Chondrocyte (in vitro differentiated cells): ENCODE measurements at places on chromosomes 5 and 9. TPM values are rescaled to one million over a fixed set of nuclear protein-coding genes. Genes with fewer than 3 reads are reported as not detected.

HRH2 gene
- total RNA-seq, result 0.27 to 0.38 TPM (median 0.30 TPM) in 3 replicates

DNA sequence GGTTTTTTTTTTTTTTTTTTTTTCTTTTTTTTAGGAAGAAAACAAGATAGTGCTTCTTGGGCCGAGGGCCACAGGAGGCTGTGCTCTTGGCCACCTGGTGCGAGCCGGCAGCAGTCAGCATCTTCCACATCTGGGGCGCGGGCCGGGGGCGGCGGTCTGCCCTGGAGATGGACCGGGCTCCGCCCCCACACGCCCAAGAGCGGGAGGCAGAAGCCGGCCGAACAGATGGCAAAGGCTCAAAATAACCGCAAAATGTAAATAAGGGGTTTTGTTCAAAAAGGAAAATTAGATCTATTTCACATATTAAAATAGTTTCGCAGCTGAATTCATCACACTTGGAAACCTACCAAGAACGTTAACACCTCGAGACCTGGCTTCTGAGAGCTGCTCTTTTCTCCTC lies 51.5 kb upstream of the UBAC1 start:
- H3K4me3 ChIP-seq, result no peak overlapping the region
- H3K4me1 ChIP-seq, result peaks cover 20% of the 10 kb centered on the region
- peak; percentile 65 for DNase-seq
- peaks cover 1% of the 10 kb centered on the region for H3K36me3 ChIP-seq

TRAF2 gene
- 9.6 to 12.4 TPM (median 10.4 TPM) in 3 replicates for total RNA-seq

DNA sequence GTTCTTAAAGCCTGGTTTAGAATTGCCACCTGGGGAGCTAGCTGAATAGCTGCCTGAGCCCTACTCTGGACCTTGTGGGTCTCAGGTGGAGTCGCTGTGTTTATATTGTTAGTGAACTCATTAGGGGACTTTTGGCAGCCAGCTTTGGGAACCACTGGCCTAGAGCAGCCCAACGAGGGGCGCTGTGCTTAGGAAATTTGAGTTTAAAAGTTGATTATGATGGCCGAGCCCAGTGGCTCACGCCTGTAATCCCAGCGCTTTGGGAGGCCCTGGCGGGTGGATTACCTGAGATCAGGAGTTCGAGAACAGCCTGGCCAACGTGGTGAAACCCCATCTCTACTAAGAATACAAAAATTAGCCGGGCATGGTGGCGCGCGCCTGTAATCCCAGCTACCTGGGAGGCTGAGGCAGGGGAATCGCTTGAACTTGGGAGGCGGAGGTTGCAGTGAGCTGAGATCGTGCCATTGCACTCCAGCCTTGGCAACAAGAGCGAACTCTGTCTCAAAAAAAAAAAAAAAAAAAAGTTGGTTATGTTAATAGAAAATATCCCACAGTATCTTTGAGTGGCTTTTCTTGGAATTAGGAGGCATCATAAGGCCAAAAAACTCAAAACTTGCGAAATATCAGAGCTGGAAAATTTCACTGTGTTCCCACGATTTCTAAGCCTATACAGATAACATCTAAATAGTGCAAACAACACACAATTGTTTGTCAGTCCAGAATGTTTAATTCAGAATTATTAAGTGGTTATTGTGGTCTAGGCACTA lies 809 bp downstream of the MCCC2 start:
- H3K4me1 ChIP-seq, result peaks cover 27% of the 10 kb centered on the region
- peak overlapping the region; percentile 98 for H3K27ac ChIP-seq
- no peaks in the 10 kb centered on the region for H3K36me3 ChIP-seq
- no peaks in the 10 kb centered on the region for H3K27me3 ChIP-seq
- no peak for DNase-seq
- H3K4me3 ChIP-seq, result peak overlapping the region; percentile 83

DNA sequence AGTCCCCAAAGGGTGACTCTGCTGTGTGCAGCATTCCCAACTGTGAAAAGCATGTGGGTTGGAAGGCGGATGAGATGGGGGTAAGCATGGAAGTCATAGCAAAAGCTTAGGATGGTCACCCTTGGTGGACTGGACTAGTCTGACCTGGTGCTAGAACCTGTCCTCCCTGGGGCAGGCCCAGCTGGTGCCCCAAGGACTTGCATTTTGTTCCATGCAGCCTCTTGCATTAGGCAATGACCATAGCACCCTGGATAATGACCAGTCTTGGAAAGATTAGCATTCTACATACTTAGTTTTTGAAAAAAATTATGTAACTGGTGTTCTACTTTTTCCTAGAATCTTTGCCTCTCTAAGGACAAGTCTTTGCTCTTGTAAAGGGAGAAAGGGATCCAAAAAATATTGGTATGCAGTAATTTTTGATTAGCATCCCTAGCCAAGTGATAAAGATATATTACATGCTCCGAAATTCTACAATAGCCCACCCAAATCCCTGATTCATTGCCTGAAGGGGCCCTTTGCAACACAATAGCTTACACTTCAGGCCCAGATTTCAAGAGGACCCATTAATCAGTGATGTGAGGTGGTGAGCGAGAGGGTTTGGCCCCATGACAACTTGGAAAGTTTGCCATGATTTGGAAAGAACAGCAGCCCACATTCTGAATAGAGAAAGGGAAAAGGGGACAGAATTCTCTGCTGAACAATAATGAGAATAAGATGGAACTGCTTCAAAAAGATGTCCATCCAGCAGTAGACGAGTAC lies 93.3 kb upstream of the CD180 start:
- no peaks in the 10 kb centered on the region for H3K36me3 ChIP-seq
- peaks cover 49% of the 10 kb centered on the region for H3K4me1 ChIP-seq
- no peak overlapping the region for H3K4me3 ChIP-seq
- H3K27ac ChIP-seq, result peak overlapping the region; percentile 18

DNA sequence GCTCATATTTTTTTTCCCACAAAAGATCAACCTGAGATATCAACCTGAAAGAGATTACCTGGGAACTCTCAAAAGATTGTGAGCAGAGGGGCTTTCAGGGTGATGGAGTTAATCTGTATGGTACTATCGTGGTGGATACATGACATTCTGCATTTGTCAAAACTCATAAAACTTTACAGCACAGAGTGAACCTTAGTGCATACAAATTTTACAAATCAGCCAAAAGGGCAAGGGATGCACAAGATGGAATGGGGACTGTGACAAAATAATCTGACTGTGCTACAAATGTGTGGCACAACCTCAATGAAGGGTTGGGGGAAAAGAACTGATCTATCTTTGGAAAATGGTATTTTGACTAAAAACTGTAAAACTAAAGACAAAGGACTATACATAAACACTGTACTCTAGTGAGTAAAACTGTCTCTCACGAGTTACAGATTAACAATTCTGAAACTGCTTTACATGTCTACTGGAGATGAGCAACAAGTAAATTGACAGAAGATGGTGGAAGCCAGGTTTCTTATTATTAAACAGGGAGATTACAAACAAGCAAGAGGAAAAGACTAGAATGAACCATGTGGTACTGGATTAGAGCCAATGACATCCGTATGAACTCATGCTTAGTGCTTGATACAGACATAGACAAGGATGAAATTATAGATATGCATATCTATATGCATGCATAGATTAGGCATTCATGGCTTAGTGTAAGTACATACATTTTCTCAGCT lies 24.8 kb upstream of the RLN1 start:
- H3K27me3 ChIP-seq, result no peaks in the 10 kb centered on the region
- H3K27ac ChIP-seq, result no peak overlapping the region

- peaks cover 3% of the 10 kb centered on the region for H3K4me1 ChIP-seq
- H3K27me3 ChIP-seq, result no peaks in the 10 kb centered on the region
- no peaks in the 10 kb centered on the region for H3K36me3 ChIP-seq
- no peak overlapping the region for H3K27ac ChIP-seq
These were observed 70.5 kb downstream of the SNX24 start for GRCh38 chr5:122915717-122916461.

ASS1 gene
- total RNA-seq, result 193 to 202 TPM (median 194 TPM) in 3 replicates

GRCh38 chr9:121273064-121273775 lies 5.3 kb downstream of the GSN start:
- H3K27me3 ChIP-seq, result no peaks in the 10 kb centered on the region
- peak overlapping the region; percentile 95 for H3K27ac ChIP-seq
- peaks cover 3% of the 10 kb centered on the region for H3K36me3 ChIP-seq
- H3K4me1 ChIP-seq, result peaks cover 94% of the 10 kb centered on the region

DNA sequence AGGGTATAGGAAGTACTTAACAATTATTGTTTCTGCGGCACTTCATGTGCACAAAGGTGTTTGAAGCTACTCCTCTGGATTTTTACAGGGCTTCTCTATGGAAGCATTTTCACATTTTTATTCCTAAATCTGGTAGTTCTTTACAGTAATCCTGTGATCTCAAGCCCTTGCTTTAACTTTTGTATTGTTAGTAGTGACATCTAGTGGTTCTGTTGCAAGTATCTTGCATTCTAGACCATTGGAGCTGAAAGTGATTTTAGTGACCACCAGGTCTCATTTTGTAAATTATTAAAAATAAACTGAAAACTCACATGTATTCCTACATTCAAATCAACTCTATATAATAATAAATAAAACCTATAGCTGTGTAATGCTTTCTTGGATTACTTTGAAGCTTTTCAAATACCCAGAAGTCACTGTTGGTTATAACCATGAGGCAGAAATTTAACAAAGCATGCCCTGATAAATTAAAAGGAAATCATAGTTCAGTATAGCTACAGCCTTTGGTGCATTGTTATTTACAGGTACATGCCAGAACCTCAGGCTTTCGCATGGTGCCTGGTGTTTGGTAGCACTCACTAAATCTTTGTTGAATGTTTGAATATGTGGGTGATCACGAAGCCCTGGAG lies 18.9 kb downstream of the RPS23 start:
- H3K36me3 ChIP-seq, result no peaks in the 10 kb centered on the region
- H3K4me3 ChIP-seq, result no peak overlapping the region
- H3K27me3 ChIP-seq, result no peaks in the 10 kb centered on the region
- peaks cover 16% of the 10 kb centered on the region for H3K4me1 ChIP-seq

HSD17B3 gene
- total RNA-seq, result not detected in 3 replicates

DNA sequence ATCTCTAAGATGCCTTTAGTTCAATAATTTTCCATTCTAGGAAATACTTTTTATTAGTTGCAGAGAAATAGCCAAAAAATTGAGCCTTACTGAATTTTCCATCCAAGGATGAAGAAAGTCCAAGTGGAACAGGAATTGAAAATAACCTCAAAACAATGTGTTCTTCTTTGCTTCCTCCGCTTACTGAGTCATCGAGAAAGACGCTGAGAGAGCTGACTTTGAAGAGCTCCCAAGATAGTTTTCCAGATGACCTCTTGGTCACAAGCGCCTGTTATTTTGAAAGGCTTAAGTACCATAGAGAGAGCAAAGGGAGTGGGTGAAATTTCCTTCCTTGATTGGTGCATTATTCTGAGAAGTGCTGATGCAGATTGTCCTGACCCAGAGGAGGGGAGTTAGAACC lies 253.5 kb upstream of the ATP10B start:
- H3K4me3 ChIP-seq, result no peak overlapping the region
- H3K27me3 ChIP-seq, result no peaks in the 10 kb centered on the region
- no peaks in the 10 kb centered on the region for H3K4me1 ChIP-seq
- no peak for DNase-seq
- H3K36me3 ChIP-seq, result no peaks in the 10 kb centered on the region
- no peak overlapping the region for H3K27ac ChIP-seq

GRCh38 chr9:137083394-137084004 lies 3.3 kb upstream of the MAN1B1 start:
- DNase-seq, result no peak
- no peak overlapping the region for H3K4me3 ChIP-seq
- H3K27ac ChIP-seq, result peak overlapping the region; percentile 94
- peaks cover 9% of the 10 kb centered on the region for H3K36me3 ChIP-seq

- H3K27me3 ChIP-seq, result no peaks in the 10 kb centered on the region
- no peak overlapping the region for H3K27ac ChIP-seq
- no peak for DNase-seq
- no peaks in the 10 kb centered on the region for H3K36me3 ChIP-seq
These were observed 934.3 kb upstream of the CDH10 start for GRCh38 chr5:25579111-25579510.

DNA sequence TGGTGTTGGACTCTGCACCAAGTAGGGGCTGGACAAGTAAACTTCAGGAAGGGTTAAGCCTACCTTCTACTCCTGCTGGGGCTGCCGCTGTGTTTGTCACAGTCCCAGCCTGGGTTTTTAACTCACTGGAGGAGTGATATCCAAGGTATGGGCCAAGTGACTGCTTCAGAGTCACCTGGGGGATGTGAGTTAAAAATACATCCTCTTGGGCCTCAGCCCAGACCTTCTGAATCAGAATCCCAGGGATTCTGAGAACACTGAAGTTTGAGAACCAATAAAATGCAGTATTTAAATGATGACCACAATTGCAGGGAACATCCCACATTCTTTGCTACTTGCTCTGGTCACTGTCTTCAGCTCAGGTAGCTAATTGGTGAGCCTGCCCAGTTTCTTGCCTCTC lies 95.1 kb upstream of the DNAH5 start:
- H3K4me1 ChIP-seq, result peaks cover 60% of the 10 kb centered on the region
- no peak for DNase-seq
- H3K4me3 ChIP-seq, result no peak overlapping the region
- no peaks in the 10 kb centered on the region for H3K36me3 ChIP-seq
- H3K27ac ChIP-seq, result no peak overlapping the region
- H3K27me3 ChIP-seq, result no peaks in the 10 kb centered on the region

GRCh38 chr9:78994471-78994870 lies 577.3 kb upstream of the TLE4 start:
- no peaks in the 10 kb centered on the region for H3K27me3 ChIP-seq
- peaks cover 3% of the 10 kb centered on the region for H3K4me1 ChIP-seq
- H3K4me3 ChIP-seq, result no peak overlapping the region
- H3K27ac ChIP-seq, result no peak overlapping the region
- DNase-seq, result no peak

DNA sequence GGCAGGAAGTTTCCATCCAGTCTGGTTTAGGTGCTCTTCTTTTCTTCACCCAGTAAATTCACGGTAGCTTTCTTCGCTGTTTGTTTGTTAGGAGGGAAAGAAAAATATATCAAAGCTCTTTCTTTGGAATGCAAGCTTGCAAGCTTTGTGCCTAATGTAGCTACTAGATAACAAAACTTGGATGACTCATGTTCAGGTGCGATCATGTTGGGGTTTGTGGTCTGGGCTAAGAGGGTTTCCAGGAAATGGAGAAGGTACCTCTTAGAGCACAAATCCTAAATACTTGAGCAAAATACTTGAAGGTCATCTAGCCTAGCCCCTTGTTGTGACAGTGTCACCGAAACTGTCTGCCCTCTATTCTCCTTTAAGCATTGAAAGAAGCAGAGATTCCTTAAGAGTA lies 17.7 kb downstream of the SRP19 start:
- peaks cover 21% of the 10 kb centered on the region for H3K36me3 ChIP-seq
- H3K4me3 ChIP-seq, result no peak overlapping the region
- no peaks in the 10 kb centered on the region for H3K27me3 ChIP-seq
- DNase-seq, result no peak
- H3K27ac ChIP-seq, result peak overlapping the region; percentile 63
- H3K4me1 ChIP-seq, result peaks cover 17% of the 10 kb centered on the region

STKLD1 gene
- 1.2 to 1.9 TPM (median 1.8 TPM) in 3 replicates for total RNA-seq

COMMD10 gene
- total RNA-seq, result 18.0 to 23.0 TPM (median 18.6 TPM) in 3 replicates

OLFM1 gene
- 1.2 to 4.2 TPM (median 2.8 TPM) in 3 replicates for total RNA-seq

DNA sequence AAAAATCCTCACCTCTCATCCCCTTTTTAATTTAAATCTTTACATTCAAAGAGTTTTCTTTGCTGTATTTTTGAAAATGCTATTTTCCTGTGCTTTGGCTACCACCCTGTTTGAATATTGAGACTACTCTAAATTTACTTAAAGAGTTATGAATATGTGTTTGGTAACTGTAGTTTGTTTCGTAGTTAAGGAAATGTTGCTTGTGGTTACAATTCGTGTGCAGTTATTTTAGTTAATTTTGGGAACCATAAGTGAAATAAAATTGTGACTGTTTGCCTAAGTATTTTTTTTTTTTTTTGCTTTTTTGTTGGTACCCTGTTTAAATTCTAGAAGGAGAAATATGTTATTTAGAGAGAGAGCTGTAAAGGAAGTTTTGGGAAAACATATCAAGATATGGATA lies 78.7 kb downstream of the XRCC4 start:
- no peaks in the 10 kb centered on the region for H3K36me3 ChIP-seq
- H3K27me3 ChIP-seq, result no peaks in the 10 kb centered on the region
- DNase-seq, result no peak
- H3K4me1 ChIP-seq, result no peaks in the 10 kb centered on the region
- no peak overlapping the region for H3K4me3 ChIP-seq
- no peak overlapping the region for H3K27ac ChIP-seq
